ENCODE measurements at places on chromosomes 12 and 14.

DNA sequence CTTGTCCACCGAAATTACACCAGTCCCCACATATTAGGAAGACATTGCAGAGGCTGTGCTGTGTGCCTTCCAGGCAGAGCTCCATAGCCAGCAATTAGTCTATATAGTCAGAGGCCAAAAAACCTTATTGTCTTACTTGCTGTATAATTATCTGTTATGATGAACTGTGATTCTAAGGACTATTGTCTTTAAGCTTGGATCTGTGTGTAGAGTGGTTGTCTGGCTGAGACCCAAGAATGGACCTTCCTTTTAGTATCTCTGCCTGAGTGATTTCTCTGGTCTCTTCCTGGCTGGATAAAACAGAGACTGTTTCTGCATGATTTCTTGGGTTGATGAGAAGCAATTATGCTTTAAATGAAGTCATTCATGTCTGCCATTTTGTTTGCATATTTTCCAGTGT is 465.3 kb downstream of the PRKD1 start:
- DNase-seq = no peak

DNA sequence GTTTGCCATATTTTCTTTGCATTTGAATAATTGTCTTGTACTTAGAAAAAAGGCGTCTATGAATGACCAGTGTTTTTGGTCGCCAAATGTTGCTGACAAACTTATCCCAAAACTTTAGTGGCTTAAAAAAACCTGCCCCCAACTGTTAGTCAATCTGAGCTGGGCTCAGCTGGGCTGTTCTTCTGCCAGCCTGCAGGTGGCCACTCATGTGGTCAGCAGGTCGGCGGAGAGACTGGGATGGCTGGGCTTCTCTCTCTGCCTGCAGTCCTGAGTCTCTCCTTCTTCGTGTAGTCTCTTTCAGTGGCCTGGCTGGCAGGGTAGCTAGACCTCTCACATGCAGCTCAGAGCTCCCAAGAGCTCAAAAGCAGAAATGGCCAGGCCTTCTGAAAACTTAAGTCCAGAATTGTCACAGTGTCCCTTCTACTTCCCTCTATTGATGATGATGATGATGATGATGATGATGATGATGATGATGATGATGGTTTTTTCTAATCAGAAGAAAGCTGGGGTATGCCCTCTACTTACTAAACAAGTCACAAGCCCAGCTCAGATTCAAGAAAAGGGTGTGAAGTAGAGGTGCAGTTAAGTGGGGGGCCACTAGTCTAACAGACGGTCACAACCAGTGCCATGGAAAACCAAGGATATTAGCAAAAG is 87.9 kb downstream of the PTPN11 start:
- DNase-seq = no peak

DNA sequence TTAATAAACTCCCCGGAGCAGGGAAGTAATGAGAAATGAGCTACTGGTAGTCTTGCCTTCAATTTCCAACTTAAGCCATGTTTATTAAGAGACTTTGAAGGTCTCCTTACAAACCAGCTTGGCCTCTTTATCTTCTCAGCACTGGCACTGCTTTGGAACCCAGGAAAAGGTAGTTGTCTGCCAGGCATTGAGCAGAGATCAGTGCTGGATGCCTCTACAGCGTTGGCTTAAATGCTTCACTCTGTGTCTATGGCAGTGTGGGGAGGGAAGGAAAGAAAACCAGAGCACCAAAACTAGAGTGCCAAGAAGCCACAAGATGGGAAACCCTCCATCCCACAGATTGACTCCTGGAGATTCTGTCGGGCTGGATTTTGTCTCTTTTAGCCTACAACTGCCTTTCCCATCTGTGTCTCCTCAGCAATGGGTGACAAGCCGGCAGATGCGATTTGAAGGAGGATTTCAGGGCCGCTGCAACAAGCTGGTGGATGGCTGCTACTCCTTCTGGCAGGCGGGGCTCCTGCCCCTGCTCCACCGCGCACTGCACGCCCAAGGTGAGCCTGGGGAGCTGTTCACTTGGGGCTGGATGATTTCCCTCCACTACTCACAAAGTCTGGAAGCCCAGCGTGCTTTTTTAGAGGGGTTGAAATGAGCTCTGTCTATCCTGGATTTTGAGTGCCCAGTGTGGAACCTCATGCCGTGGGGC is 57.3 kb downstream of the FNTB start:
- no peak for DNase-seq

DNA sequence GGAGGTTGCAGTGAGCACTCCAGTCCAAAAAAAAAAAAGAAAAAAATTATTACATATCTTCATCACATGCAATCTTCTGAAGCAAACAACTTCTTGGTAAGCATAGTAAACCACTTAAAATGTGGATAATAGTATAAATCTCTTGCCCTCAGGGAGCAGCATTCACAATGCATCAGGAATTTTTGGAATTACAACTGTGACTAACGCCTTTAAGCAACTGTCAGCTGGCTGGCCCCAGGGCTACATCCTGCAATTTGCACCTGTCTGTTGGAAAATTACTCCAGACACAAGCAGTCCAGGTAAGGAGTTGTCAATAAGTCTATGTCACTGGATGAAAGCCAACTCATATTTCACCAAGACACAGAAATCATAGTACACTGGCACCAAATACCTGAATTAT is 5.5 kb upstream of the SLC7A7 start:
- DNase-seq = no peak

DNA sequence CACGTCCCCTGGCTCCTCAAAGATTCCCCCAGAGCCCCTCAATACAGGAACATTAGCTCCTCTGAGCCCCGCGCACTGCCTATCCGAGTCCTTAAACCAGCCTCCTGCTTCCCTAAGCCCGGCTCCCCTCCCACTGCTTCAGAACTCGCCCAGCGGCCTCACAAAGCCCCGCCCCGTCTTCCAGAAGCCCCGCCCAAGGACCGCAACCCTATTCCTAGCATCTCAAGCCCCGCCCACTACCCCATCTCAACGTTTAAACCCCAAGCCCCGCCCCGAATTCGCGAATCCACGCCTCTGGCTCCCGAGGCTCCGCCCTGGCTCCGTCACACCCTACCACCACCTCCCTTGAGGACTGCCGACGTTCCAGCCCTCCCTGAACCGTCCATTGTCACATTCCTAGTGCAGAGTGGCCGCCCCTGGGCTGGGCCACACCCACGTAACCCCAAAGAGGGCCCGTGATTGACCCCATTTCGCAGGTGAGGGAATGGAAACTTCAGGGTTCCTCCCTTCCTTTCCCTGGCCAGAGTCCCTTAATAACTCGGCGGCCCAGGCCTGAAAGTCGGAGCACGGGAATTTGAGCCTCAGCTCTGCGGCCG is 646 bp upstream of the CORO1C start:
- peak; percentile 100 for DNase-seq

DNA sequence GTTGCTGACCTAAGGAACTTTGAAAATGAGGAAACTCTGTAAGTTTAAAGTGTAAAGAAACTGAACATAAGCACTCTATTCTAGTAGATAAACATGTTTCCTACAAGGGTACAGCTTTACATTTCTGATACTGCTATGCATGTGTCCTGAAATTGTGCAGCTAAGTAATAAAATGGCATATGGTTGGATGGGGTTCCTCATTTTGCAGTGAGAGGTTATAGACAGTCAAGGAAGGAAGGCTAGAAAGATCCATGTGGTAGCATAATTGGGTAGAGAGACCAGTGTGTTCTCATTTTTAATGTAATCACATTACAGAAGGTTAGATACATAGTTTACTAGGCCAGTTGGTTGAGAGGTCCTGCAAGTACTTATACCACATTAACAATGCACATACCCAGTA is 477.0 kb downstream of the TMEM121 start:
- DNase-seq = no peak

GRCh38 chr12:89892436-89892835 is 183.8 kb upstream of the ATP2B1 start:
- no peak for DNase-seq

DNA sequence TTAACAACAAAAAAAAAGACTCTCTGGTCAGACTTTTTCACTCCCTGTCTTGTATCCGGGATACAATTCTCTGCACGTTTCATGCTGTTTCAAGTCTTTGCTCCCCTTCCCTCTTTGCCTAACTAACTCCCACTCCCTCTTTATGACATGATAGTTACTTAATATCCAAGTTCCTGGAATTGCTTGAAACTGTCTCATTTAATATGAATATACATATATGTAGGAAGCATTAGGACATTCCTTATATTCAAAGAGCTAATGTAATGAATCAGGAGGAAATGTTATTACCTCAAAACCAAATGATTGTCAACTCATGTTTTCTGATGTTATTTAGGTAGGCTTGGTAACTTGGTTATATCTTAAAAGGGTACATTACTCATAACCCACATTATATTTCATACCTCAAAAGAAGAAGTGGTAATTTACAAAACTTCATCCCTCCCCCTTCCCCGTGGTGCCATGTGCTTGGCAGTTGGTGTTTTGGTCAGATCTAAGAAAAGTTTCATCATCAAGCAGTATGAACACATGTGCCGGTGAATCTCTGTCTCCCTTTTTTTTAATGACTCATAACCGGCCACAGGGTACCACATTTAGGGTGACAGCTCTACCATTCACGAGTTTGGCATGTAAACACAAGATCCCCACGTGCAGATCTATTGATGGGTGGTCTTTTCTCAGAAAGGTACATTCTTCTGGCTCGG is 56.5 kb downstream of the HCAR2 start:
- peak; percentile 72 for DNase-seq

- no peak for DNase-seq
Measured at GRCh38 chr14:26281280-26281998, 316.4 kb downstream of the NOVA1 start.

DNA sequence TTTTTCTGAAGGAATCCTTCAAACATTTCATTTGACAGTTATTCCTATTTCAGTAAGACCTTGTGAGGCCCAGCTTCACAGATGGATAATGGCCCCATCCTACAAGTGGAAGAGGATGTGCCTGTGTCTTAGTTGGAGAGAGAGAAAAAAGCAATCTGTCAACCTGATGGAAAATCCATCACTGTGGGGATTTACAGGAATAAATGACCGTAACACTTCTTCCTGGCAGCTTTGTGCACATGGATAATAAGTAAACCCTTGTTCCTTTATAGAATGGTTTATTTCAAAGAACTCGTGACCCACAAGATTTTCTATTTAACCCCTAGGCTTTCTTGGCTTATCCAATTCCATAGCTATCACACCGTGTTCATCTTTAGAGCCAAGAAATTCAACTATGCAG is 121.4 kb upstream of the PCED1B start:
- DNase-seq = no peak

DNA sequence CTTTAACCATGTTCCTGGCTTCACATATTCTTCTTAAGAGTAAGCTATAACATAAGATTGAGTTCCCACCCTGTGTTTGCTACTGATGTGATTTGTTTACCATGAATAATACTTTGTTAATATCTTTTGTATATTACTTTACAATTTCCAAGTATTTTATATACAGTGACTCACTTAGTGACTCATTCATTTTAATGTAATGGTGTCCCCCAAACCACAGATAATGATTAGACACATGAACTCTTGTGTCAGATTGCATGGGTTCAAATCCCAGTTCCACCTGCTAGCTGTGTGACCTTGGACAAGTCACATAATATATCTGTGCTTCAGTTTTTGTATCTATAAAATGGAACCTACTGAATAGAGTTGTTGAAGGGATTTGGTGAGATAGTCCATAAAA is 76.1 kb downstream of the MYF5 start:
- no peak for DNase-seq

- DNase-seq = no peak
Measured at GRCh38 chr12:115864396-115864795, 413.1 kb downstream of the MED13L start.

GRCh38 chr12:108850854-108851573 is 6.4 kb downstream of the SSH1 start:
- DNase-seq = no peak

DNA sequence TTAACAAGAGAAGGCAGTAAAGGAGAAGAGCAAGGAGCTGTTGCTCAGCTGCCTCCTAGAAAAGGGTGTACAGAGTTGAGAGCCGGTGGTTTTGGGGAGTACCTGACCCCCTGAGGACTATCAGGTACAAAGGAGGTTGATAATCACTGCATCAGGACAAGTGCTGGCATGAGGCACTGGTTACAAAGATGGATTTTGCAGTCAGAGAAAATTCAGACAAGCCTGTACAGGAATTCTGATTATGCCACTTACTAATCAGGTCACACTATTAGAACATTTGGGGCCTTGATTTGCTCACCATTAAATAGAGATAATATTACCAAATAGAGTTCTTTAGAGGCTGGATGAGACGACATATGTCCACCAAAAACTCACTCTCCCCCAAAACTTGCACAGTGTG is 450.9 kb upstream of the TMPO start:
- no peak for DNase-seq
